ENCODE measurements at places on chromosomes 6 and 20.

- no peak for DNase-seq
Measured at GRCh38 chr6:112457886-112458285, 110.8 kb downstream of the RFPL4B start.

GRCh38 chr6:81819767-81820166, 67.3 kb upstream of the TENT5A start:
- no peak for DNase-seq

GRCh38 chr6:110786271-110786670, 29.0 kb downstream of the CDK19 start:
- DNase-seq, result no peak

DNA sequence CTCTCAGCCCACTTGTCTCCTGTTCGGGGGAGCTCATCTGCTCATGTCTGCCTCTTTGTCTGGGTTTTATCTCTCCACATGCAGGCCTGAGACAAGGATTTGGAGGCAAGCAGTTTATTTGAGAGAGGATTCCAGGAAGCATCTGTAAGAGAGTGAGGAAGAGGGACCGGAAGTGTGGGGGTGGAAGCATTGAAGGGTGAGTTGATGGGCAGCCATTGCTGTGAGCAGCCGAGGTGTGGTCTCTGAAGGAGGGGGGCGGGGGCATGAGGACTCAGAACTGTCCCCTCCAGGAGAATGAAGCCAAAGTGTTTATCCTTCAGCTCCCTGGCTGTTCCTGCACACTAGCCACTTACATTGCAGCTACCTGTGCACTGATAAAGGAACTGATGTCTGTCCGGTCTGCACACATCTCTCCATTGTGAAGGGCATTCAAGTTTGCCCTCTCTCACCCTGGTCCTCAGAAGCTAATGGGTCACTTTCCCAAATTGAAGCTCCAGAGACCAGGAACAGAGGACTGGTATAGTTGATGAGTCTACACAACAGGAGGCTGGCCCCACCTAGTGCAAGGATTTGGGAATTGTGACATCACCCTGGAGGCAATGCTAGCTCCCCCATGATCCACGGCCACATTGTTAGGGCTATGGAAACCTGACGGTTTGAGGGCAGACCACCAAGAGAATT, 100.5 kb upstream of the FOXA2 start:
- DNase-seq, result no peak

- DNase-seq, result no peak
Measured at GRCh38 chr6:52927451-52927850, 18.0 kb upstream of the GSTA3 start.

- DNase-seq, result no peak
Measured at GRCh38 chr6:149216459-149216858, 101.1 kb upstream of the TAB2 start.

GRCh38 chr6:11767458-11767857, 11.1 kb downstream of the ADTRP start:
- no peak for DNase-seq

GRCh38 chr6:42177514-42178364, 4.6 kb downstream of the GUCA1A start:
- no peak for DNase-seq

DNA sequence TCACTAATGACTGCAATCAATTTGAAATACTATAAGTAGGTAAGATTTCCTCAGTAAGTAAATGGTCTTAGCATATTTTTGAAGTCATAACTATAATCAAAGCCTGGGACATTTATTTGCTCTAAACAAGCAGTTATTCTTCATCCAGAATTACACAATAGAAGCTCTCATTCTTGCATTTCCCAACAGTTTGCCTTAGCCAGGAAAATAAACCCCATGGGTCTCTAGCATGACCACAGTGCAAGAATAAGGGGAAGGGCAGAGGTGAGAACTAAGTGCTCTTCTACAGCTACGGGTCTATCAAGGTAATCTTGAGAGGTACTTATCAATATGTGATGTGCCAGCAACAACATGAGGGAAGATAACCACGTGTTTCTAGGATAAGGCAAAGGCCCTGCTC, 14.1 kb upstream of the HLA-C start:
- DNase-seq, result no peak

- no peak for DNase-seq
Measured at GRCh38 chr6:108622641-108623298, 62.1 kb downstream of the FOXO3 start.

DNA sequence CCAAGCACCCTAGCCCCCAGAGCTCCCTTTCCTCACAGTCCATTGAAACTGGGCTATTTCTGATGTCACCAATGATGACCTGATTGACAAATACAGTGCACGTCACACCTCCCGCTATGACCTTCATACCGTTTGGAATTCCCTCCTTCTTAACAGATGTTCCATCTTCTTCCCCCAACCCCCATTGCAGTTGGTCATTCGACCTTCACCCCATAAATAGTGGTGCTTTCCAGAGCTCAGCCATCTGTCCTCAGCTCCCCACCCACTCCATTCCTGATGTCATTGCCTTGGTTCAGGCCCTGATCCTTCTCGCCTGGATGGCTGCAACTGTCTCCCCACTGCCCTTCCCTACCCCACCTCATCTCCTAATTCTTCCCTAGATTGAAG, 198.5 kb downstream of the SOD2 start:
- no peak for DNase-seq

- DNase-seq, result no peak
Measured at GRCh38 chr20:15642676-15643075, 930.6 kb downstream of the KIF16B start.

- no peak for DNase-seq
Measured at GRCh38 chr20:12210591-12210990, 292.9 kb downstream of the BTBD3 start.

DNA sequence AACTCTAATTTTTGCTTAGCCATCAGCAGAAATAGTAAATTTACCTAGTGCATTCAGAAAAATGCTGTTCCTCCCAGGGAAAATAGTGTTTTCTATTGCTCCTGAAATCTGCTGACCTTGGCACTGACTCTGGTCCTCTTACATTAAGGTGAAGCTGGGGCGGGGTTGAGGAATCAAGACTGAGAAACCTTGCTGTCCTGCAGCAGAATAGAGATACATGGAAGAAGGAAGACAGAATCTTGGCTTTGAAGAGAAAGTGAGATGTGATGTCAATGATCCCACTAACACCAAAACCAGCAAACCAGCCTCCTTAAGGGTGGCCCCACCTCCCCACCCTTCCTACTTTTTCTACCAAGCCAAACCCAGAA, 840 bp upstream of the LY86 start:
- DNase-seq, result no peak

GRCh38 chr6:130222775-130223174, at the start of gene SAMD3:
TSS of gene SAMD3 (minus strand) at chr6:130222951. CDS start at chr6:130215273, 7,678 bp downstream.
- DNase-seq, result no peak

DNA sequence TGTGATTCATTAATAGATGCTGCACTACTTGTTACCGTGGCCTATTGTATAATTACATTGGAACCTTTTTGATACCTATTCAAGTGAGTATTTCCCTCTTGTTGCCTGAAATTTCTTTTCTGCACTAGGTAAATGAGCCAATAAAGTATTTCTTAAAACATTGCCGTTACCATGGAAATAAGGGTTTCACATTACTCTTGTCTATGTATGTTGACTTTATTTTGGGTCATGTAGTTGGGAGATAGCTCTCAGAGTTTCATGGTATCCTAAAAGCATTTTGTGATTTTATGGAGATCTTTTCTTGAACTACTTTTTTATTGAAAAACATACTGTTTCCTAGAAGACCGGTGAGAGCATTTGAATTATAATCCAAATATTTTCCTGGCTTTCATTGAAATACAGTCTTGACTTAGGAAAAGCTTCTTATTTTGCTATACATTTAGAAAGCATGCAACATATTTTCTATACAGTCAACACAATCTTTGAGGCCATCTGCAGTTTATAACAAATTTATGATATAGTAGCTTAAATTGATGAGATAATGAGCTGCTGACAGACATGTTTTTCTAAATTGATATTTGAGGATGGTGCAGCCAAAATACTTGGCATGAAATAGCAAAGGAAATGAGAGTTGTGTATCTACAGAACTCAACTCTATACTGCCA, 650.4 kb downstream of the RFPL4B start:
- no peak for DNase-seq

DNA sequence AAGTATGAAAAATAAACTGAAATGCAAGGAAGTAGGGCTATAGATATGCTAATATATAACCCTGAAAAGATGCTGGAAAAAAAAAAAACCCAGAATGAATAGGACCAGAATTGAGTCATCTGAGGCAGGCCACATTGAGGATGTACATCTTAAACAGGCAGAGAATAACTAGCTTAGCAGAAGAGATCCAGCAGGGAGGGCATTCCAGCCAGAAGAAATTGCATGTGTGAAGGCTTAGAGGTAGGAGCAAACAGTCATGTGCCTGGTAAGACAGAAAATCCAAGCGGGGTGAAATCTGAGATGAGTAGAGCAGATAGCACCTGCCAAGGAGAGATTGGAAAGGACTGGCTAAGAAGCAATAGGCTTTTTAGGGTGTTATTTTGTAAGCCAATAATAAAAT, 2.6 kb downstream of the COL19A1 start:
- DNase-seq, result no peak

- DNase-seq, result no peak
Measured at GRCh38 chr20:35742741-35743523, 872 bp upstream of the RBM39 start.

GRCh38 chr6:169789146-169789943, 37.9 kb downstream of the ERMARD start:
- no peak for DNase-seq

DNA sequence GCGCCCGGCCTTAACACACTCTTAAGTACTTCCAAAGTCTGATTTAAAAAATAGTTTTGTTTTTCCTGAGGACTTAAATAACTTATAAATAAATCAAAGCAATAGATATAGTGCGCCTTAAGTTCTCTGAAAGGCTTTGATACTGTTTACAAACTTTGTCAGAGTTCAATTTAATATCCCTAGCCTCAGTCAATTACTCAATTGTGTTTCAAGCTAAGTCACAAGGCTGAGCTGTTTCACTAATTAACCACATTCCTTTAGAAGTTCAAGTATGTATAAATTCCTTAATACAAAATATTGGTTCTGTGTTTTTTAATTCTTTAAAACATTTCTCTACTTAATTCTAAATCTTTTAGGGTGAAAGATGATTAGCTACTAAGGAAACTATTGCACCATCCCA, 178.4 kb upstream of the AGPAT4 start:
- DNase-seq, result no peak

DNA sequence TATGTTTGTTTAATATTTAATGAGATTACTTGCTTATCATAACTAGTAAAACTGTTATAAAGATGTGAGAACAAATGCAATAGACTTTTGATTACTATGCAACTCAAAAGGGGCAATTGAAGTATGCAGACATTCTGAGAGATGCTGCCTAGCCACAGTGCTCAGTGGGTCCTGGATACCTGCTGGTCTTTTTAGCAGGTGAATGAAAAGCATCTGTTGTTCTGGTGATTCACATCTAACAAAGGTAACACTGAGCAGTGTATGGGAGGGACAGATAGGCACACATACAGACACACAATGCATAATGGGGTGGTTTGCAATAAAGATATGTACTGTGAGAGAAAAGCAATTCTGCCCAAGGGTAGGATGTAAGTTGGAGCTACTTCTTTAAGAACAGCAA, 46.9 kb downstream of the OGFRL1 start:
- DNase-seq, result no peak

DNA sequence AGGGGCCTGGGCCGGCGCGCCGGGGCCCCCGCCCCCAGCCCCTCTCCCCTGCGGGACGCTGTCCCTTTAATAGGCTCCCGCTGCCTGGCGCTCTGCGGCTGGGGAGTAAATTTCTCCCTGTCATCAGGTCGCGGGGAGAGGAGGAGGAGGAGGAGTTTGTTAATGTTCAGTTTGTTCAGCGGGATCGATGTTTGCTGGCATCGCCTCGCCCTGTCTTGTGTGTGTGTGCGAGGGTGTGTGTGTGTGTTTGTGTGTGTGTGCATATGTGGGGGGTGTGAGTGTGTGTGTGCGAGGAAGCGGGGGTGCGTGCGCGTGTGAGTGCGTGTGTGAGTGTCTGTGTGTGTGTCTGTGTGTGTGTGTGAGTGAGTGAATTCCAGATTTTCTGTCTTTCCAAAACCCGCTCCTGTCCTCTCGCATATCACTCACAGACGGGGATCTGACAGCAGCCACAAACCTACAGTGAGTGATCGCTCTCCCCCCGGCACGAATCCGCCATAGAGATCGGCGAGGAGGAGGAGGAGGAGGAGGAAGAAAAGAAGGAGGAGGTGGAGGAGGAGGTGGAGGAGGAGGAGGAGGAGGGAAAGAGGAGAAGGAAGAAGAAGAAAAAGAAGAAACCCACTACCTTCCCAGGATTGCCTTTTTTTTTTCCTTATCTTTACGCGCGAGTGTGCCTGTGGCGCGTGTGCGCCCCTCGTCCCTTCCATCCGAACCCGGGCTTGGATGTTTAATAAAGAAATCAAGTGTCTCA, at the start of gene TSHZ2:
TSS of gene TSHZ2 (plus strand) at position 169 of the 748 bp plus-strand sequence. CDS start 936 bp downstream, outside the sequence.
- DNase-seq, result peak; percentile 33

DNA sequence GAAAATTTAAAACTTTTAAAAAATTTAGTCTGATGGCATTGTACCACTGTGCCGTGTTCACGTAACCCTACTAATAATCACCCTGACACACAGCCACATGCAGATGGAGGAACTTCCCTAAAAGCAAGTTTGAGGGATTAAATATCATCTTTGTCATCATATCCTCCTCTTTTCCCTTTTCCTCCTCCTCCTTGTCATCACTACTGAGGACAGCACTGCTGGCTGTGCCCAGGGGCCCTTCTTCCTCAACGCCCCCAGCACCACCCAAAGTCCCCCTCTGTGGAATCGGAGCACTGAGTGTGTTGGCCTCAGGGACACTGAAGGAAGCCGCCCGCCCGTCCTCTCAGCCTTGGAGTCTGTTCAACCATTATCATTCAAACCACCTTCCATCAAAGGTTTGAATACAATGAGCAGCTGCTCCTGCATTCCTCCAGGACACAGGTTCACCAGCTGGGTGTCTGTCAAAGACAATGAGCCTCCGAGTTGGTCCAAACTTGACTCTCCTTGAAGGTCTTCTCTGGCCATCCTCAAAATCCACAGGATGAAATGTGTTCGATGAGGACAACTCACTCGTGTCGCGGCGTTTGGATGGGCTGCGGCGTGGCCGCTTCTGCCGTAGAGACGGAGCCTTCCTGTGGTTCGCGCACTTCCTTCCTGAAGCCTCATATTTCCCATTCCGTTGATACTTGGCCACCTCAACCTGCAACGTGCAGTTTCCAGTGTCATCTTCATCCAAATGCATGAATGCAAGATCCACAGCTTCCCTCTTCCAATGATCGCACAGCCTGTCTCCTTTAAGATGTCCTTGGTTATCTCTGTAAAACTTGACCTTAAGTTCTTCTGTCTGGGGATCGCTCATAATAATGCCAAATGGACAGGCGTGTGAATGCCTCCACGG, 23.3 kb downstream of the NQO2 start:
- DNase-seq, result no peak

DNA sequence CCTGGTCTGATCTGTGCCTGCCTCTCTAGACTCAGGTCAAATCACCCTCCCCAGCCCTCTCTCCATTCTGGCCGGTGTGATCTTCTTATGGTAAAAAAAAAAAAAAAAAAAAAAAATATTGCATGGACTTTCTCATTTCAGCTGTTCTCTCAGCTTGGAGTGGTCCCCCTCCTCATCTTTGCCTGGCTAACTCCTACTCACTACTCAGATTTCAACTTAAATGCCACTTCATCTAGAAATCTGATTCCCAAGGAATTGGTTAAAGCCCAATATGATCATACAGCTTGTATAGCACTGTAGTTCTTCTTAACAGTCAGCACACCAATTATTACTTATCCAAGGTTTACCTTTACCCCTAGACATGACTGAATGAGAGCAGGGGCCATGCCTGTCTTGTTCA, 105.9 kb upstream of the CARMIL1 start:
- DNase-seq, result no peak

GRCh38 chr6:160137989-160138835, 16.6 kb downstream of the SLC22A1 start:
- no peak for DNase-seq
